ENCODE measurements at places on chromosomes 2 and 18.

GRCh38 chr2:58739033-58739432, 497.9 kb upstream of the FANCL start:
- DNase-seq, result no peak

DNA sequence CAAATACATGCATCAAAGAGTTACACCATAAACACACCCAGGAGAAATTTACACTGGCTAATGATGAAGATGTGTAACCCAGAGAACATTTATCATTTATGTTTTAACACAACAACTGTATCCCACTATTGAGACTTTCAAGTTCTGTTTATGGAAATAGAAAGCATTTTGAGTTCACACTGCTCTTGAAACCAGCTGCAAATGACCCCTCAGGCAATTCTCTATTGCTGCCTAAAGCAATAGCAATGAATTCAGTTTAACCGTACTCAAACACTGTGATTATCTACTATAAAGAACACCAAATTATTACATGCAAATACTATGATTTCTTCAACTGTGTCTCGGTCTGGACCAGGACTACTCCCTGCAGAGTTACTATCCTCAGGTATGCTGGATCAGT, 452.7 kb upstream of the NRXN1 start:
- no peak for DNase-seq

- no peak for DNase-seq
Observed at GRCh38 chr2:112768432-112768831, 4.0 kb upstream of the CKAP2L start.

- DNase-seq, result no peak
Observed at GRCh38 chr18:59353079-59353680, 5.9 kb downstream of the LMAN1 start.

- DNase-seq, result no peak
Observed at GRCh38 chr2:140641163-140641562, 1489.7 kb downstream of the LRP1B start.

- no peak for DNase-seq
Observed at GRCh38 chr2:67295851-67296250, 101.3 kb upstream of the ETAA1 start.

DNA sequence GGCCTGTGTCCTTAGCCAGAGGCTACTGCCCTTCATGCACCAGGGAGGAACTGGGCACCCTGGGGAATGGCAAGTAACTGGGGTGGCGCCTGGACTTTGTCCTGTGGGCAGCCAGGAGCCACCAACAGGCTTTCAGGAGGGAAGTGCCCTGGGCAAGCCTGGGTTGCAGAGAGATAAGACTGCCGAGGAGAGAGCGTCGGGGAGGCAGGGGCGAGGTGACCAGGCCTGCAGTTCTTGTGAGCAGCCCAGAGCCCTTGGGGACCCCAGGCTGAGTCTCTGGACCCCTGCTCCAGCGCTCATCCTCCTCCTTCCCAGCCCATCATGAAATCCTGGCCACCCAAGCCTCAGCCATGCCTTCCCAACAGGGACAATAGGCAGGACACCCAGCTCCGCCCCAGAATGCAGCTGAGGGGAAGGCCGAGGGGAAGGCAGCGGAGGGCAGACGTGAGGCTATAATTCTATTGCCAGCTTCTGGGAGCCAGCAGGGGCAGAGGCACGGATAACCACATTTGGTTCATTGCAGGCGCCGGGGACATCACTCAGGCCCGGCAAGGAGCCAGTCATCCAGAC, 25.1 kb downstream of the ADRA2B start:
- DNase-seq, result no peak

GRCh38 chr2:121907928-121908327, 152.5 kb downstream of the TSN start:
- no peak for DNase-seq

- DNase-seq, result no peak
Observed at GRCh38 chr2:7030810-7031209, 113.6 kb downstream of the RNF144A start.

DNA sequence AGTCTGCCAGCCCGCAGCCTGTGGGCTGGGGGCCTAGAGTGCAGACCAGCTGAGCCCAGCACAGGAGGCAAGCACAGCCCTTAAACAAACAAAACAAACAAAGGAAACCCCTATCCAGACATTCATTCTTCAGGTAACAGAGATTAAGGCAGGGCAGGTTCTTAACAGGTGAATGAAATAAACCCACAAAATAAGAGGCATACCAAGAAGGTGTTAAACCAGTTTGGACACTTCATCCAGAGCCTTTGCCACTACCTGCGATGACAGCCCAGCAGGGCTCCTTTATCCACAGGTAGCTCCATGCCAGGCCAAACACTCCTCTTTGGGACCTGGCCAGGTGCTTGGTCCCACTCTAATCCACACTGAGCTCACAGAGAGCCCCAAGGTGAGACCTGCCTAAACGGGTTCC, 209.7 kb upstream of the SIX2 start:
- no peak for DNase-seq

Data from CD4-positive, alpha-beta T cell treated with Interleukin-17A for 1 hour (primary cell).